ENCODE measurements at places on chromosomes 12 and 14.

- DNase-seq: no peak
Observed at GRCh38 chr12:12008232-12008850, 62.4 kb upstream of the BCL2L14 start.

DNA sequence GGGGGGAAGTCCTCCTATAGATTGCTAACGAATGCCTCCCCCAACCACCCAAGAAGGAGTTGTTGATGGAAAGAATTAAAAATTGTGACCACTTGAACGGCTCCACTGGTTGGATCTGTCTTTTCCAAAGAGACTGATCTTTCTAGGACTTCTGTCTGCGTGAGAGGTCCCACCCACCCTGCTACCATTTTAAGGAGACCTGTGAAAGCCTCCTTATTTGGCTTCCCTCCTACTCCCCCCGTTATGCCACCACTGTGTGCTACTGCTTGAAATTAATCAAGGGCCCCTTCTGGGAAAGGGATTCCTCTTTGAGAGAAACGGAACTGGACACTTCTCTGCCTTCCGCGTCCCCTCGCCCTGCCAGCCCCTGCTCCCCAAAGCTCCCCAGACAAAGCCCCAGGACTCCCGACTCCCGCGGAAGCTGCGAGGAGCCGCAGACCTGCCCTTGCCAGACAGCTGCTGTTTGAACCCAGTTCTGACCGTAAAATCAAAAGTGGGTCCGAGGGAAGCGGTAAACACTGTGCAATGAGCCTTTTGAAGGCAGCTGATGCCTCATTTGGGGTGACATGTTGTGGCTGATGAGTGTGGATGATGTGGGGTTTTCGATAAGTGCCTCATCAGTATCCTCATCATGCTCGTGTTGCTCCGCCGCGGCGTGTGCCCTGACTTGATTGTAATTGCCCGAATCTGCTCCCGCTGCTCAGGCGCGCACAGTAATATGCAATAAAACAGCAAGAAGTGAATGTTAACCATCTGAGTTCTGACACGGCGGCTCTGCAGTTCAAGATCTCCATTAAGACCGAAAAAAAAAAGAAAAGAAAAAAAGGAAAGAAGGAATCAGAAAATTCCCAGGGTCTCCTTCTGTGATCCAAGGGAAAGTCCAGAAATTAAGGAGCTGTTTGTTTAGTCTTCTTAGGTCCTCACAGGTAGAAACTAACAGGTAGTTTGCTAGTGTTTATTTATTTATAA is 48.2 kb downstream of the MBIP start:
- no peak for DNase-seq

DNA sequence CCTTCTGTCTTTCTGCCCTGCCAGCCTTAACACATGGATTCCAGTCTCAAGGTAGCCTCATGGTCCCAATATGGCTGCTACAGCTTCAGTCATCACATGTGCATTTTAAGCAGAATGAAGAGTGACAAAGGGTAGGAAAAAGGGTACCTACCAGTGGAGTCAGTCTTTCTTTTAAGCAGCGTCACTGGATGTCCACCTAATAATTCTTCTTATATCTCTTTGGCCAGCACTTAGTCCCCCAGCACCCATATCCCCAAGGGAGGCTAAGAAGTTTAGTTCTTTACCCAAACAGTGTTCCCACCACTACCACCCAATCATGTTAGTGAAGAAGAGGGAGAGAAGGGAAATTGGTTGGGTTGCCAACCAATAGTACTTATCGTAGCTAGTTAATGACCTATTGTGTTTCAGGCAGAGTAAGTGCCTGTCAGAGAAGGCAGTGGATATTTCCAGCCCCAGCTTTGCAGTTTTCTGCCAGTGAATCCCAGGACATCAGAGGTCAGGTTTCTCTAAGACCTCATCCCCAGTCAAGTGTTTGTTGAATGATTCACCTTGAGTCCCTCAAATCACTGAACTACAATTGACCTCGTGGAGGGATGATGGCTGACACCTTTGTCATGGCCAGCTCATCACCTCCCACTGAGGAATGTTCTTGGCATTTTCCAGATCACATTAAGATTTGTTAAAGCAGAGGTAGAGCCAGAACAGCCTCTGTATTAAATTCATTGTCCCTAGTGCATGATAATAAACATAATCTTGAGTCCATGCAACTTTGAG is 250.9 kb upstream of the CRY1 start:
- no peak for DNase-seq

GRCh38 chr14:55417955-55418354 is 6.3 kb upstream of the ATG14 start:
- no peak for DNase-seq

DNA sequence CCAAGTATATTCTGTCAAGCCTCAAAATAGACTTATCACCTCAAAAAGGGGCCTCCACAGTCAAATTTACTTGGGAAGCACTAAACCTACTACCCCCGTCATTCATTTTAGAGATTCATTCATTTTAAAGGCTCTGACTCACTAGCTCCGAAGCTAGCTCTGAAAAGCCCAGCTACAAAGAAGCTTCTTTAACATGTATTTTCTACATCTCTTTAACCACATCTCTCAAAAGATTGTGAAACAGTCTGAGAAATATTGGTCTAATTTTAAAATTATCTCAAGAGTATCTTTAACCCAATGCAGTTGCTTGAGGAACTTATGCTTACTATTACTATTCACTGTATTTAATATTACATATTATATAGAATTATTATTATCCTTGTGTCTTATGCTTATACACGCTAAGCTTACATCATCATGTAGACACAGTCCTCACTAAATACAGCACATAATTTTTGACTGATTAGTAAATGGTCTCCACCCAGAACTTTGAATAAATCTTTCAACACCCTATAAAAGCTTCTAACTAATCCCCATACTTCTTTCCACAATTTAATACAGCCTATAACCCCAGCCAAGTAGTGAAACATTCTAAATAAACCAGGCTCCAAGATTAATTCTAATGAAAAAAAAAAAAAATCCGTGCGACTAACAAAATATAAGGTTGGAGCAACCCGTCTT is 7.8 kb downstream of the NT5DC3 start:
- no peak for DNase-seq

DNA sequence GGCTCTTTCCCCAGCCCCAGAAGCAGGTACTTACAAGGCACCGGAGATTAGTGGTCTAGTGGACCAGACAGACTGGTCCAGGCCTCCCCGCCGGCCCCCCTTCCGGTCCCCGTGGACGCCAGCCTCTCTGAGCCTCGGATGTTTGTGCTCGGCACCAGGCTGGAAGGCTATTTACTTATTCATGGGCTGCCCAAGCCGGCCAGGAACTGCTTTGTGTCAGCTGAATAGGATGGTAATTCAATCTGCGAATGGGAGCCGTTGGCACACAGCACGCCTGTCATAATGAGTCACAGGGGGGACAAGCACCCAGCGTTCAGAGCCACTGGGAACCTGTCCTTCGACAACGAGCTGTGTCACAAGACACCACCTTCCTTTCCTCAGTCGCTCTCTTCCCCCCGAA is 82.3 kb downstream of the RIMBP2 start:
- DNase-seq: peak; percentile 60

GRCh38 chr12:510071-510825 is 50.5 kb downstream of the B4GALNT3 start:
- peak; percentile 79 for DNase-seq

- no peak for DNase-seq
Observed at GRCh38 chr14:52948836-52949235, 2.0 kb downstream of the FERMT2 start.

DNA sequence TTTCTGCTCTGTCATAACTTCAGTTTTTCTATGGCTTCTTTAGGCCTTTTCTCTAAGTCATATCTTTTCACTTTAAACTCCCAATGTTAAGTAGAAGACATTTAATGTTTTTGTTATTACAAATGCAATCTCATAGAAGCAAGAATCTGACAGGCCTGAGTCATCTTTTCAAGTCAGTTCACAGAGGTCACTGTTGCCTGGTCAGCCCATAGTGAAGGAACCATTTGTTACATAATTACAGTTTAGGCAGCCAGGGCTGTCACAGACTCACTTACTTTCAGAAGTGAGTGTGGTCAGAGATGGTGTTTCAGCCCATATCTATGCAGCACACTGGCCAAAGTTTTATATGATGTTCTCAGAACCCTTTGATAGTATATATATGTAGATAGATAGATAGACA is 46.5 kb downstream of the CCER1 start:
- no peak for DNase-seq

DNA sequence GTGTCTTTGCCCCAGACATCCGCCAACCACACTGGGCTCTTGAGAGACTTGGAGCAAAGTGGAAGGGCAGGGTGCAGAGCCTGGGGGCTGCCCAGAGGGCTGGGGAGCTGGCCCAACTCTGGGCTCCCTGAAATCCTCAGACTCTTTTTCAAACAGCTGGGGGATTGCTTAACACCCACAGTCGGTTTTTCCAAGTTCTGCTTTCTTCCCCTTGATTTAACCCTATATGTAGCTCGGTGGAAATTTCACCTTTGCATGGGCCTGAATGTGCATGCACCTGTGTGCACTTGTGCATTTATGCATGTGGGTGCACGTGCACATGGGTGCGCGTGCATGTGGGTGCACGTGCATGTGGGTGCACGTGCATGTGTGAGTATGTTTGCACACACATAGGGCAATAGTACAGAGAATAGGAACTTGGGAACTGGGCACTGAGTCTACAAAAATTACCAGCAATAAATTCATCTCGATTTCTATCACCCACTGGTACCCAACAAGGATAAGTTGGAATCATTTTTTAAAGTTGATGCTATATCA is 52.3 kb upstream of the RFLNA start:
- DNase-seq: no peak

DNA sequence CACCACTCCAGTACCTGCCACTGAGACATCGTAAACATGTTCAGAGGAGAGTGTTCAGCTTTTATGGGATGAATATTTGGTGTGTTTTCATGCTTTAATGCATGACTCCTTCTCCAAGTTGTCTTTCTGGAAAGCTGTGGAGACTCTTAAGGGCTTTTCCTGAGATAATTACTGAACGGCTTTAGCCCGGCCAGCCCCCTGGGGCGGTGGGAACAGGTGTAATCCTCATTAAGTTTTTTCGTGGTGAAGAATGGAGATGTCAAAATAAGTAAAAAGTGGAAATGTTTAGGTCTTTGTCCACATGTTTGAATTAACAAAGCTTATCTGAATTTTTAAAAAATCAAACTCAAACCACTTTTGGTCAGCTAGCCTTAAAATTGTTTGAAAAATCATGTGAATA is 1.5 kb downstream of the SYNE2 start:
- DNase-seq: no peak

DNA sequence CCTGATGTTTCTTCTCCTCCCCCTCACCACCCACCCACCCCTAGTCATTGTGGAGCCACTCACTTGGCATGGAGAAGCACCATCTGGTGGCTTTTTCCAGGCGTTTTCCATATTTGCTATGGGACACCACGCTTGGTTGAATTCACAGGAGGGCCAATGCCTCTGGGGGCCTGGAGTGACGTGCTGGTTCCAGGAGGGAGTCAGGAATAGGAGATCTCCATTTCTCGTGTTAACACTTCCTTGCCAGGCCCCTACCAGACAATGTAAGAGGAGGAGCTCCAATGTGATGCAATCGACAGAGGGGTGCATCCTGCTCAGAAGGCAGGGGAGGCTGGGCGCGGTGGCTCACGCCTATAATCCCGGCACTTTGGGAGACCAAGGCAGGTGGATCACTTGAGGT is 21.6 kb upstream of the TESC start:
- DNase-seq: no peak

GRCh38 chr14:45089813-45090212 is 5.9 kb downstream of the PRPF39 start:
- DNase-seq: no peak

DNA sequence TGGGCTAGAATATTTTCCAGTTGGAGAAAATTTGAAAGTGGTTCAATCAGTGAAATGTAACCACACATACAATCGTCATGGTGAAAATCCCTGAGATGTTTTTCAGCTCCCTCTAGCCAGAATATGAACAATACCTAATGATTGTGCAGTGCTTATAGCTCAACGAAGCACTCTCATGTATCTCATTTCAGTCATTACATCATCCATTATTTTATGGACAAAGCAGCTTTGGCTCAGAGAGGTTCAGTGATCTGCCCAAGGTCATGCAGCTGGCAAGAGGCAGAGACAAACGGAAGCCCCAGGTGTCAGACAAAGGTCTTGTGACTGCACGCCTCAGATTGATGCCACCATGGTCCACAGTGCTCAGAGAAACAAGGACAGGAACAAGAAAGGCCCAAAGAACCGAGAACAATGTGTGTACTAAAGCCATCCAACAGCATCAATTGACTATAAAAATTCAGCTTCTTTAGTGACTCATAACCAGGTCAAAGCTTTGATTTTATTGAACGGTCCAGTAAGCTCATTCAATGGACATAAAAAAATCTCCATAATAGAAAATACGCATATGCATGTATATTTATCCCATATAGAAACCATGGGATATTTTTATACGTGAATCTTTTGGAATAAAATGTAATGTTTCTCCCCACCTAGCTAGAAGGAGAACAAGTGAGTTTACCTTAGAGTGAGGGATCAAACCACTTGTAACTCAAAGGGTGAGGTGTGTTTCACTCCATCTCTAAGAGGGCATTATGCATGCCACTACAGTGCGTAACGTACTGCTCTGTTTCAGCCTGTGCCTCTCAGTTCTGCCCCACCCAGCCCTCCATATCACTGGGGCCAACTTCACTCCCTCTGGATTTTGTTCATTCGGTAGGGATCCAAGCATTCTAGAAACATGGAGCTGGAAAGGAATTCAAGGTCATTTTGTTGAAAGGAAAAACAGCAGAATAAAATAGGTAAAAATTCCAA is 141.8 kb downstream of the GRIN2B start:
- DNase-seq: no peak

GRCh38 chr12:79624378-79624777 is 66.4 kb downstream of the PAWR start:
- DNase-seq: no peak

- DNase-seq: no peak
Observed at GRCh38 chr14:99174081-99174769, 97.8 kb downstream of the BCL11B start.

GRCh38 chr14:36661506-36662257 is at the start of gene PAX9:
Gene PAX9, plus strand, starts transcription at chr14:36661860. Its CDS starts 230 bp downstream, at chr14:36662090.
- DNase-seq: peak; percentile 96

- no peak for DNase-seq
Observed at GRCh38 chr12:52439845-52440244, 5.7 kb upstream of the KRT75 start.

DNA sequence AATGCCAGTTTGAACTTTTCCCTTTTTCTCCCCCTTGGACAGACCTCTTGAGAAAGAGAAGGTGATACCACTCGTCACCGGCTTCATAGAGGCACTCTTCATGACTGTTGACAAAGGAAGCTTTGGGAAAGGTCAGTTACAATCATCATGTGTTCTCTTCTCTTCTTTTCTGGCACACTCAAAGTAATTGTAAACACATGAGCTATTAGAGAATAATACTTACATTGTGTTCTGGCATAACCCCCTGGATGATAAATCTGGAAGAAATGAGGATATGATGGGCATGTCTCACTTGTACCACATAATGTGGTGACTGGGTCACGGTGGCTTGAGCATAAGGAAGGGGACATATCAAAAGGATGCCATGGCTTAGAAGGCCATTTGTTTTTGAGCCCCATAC is 20.0 kb downstream of the UTP20 start:
- no peak for DNase-seq

- no peak for DNase-seq
Observed at GRCh38 chr12:96526110-96526509, 36.7 kb downstream of the CFAP54 start.

- DNase-seq: peak; percentile 85
Observed at GRCh38 chr12:122946690-122947341, 19.4 kb downstream of the ABCB9 start.

Data from mucosa of descending colon (tissue), 3 donors.